Stimulated activated naive CD4-positive, alpha-beta T cell treated with Interleukin-2 at 50 U/mL for 16 hours (primary cell): ENCODE measurements at places on chromosomes 6 and 20.

GRCh38 chr20:59817846-59818615 lies 115.4 kb downstream of the SYCP2 start:
- DNase-seq: no peak

DNA sequence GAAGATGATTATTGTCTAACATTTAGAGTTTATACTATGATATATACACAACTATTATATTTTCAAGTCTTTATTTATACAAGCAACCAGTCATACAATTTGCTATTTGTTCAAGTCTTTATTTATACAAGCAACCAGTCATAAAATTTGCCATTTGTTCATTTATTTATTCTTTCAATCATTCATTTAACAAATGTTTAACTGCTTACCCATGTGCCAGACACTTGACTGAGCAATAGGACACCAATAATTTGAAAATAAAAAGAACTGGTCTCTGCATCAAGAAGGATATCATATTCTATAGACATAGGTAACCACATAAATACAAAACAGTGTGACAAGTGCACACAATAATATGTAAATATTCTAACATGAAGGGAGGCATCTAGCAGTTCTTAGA lies 20.3 kb downstream of the GRIK2 start:
- DNase-seq: no peak

DNA sequence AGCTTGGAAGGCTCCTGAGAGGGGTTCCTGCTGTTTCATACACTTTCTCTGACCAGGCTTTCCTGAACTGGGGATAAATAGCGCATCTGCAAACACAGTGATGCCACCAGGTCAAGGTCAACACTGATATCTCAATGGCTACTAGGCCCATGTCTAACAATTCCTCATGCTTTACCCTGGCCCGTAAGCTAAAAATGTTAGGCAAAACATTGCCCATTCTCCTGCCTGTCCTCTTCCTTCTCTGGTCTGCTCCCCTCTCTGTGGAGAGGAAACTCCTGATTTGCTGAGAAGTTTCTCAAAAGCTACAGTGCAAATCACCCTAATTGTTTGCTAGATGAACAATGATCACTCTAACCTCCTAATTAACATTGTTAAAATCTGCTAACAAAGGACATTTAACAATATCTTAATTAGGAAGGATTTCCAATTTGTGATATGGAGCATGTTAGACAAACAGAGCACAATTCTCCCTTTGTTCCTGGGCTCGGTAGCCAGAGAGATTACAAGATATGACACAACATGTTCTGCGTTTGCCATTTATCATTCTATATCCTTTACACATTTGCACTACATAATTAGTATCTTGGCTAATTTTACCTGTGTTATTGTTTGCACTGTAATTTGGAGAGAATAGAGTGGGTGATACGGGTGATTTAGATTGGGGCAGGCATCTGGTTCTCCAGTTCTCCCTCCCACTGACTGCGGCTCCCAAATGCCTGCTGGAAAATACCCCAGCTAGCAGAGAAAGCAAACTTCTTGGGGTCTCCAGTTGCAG lies 266.8 kb downstream of the CD83 start:
- DNase-seq: no peak

DNA sequence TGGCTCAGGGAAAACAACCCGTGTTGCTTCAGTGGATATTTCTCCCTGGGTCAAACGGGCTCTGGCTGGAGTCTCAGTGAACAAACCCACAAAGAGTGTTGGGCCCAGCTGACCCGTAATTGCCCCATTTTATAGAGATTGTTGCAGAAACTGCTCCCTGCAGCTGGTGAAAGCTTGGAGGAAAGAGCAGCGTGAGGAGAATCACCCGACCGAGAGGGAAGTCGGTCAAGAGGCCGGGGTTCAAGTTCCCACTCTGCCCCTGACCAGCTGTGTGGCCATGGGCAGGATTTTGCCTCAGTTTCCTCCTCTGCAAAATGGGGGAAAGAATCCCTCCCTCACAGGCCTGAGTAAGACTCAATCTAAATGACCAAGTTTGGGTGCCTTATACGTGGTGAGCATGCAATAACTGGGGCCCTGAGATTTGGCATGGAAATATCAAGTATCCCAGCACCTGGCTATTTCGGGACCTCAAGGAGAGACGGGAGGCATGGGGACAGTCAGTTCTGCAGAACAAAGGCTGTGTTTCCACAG lies 1.7 kb upstream of the TGM2 start:
- DNase-seq: no peak

DNA sequence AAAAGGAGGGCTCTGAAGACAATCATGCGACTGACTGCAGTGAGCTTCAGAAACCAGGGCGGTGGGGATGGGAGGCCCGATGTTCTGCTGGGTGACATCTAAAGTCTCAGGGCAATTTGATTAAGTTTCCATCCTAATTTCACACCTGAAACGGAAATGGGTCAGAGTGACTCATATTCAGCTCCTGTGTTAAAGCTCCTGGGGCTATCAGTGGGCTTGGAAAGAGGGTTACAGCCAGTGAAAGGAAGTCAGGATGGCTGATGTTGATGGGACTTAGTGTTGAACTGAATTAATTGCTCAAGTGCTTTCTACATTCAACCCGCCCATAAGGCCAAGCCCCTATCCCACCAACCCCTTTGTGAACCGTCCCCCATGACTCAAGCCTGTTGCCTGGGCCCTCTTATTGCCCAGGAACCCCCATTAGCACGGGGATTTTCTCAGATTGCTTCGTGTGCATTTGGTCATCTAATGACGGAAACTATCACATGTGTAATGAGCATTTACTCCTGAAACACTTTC lies 47.1 kb upstream of the TBC1D7 start:
- DNase-seq: peak; percentile 22

DNA sequence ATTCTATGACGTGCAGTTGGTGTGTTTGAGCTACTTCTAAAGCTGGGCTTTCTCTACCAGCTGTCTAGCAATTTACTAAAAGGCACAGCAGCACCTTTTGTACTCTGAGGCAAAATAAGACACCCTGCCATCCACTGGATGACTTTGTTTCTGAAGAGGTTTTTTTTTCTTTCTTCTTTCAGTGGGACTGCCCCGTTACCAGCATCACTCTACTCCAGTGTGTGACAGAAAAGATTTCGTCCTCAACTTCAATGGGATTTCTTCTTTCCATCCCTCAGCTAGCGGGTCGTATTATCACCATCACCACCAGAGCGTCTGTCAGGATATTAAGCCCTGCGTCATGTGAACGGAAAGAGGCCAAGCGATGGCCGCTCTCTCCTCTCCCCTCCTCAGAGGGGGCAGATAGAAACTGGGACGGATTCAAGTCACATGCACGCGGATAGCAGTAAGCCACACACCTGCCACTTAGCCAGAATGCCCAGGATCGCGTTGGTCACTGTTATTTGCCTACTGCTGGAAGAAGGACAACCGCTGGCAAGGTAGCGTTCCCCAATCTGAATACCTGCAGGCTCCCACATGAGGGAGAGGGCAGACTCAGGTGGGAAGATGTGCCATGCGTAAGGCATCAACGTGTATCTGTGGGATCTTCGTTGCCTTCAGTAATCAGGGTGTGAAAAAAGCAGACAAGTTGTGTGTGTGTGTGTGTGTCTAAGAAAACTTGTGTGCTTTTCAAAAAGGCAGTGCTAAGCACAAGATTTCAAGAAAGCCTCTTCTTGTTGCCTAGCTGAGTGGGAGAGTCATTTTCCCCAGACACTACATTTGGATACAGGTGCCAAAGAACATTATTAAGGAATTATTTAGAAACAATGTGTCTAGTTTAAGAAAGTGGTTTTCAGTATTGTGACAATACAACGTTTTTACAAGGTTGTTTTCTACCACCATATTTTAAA lies 5.4 kb downstream of the FOXF2 start:
- no peak for DNase-seq

- no peak for DNase-seq
Observed at GRCh38 chr20:52493171-52493721, 301.7 kb upstream of the ZFP64 start.
